ENCODE measurements at places on chromosomes 12 and 14.

DNA sequence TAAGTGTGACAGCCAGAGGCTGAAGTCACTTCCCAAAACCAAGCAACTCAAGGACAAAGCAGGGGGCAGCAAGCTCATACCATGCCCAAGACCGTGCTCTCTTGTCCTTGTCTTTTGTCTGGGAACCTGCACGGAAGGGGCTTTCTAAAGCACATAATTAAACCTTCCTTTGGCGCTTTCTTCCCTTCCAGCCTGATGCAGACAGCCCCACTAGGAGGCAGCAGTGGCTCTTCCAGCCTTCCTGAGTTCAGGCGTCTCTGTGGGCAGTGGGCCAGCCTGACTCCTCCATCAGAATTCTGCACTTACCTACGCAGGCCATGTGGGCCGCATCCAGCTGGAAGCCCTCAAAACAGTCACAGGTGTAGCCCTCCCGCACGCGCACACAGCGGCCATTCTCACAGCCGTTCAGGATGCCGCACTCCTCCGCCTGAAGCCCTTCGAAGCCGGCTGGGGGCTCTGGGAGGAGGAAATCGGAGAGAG, 7.6 kb downstream of the ISCA2 start:
- peak; percentile 84 for DNase-seq

GRCh38 chr14:66163023-66163422, 323.1 kb upstream of the CCDC196 start:
- no peak for DNase-seq

DNA sequence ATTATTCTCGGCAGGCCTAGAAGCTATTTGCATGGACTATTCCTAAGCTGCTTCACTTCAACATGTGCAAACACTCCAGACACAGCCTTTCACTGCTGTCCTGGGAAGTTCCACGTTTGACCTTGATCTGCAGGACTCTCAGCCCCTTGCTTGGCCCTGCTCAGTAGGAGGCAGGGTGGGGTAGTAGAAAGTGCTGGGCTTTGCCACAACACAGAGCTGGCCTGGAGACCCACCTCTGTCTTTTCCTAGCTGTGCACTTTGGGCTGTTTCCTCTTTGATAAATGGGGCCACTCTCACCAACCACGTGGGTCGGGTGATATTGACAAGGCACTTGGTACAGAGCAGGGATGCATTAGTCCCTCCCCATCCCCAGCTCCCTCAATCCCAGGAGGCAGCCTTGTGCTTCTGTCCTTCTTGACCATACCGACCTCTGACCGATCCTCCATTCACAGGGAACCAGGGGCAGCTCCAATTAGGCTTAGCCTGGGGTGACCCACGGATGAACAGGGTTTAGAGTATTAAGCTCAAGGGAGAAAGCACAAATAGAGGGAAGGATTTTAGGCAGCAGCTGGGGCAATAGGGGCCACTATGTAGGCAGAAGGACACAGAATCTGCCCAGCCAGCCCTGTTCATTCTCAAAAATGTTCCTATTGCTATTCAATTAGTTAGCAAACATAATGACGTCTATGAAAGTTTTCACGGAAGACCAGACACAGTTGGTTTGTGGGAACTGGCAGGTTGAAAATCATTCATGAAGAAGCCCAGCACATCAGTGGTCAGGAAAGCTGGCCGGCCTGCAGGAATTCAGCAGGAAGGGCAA, 63.3 kb downstream of the SYNE3 start:
- DNase-seq, result no peak

GRCh38 chr12:21337453-21337852, 2.7 kb upstream of the SLCO1A2 start:
- DNase-seq, result no peak

- DNase-seq, result peak; percentile 46
These were observed 4.9 kb downstream of the PTHLH start for GRCh38 chr12:27967551-27968054.

- DNase-seq, result no peak
These were observed 7.9 kb downstream of the VWF start for GRCh38 chr12:6116471-6117021.

- DNase-seq, result no peak
These were observed 31.2 kb upstream of the CHPT1 start for GRCh38 chr12:101666052-101666728.

DNA sequence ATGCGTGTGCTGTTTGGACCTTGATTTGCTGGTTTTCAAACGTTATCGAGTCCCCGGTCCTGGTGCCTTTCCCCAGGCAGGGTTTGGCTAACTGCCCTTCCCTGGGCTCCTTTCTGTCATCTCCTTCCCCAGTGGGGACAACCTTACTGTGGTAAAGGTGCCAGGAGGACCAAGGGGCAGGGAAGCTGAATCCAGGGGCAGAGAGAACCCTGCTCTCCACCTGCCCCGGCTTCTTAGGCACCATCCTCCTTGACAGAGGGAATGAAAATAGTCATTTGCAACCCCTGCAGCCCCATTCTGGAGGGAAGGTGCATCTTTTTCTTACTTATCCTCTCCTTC, 5.0 kb downstream of the CEBPE start:
- DNase-seq, result no peak

DNA sequence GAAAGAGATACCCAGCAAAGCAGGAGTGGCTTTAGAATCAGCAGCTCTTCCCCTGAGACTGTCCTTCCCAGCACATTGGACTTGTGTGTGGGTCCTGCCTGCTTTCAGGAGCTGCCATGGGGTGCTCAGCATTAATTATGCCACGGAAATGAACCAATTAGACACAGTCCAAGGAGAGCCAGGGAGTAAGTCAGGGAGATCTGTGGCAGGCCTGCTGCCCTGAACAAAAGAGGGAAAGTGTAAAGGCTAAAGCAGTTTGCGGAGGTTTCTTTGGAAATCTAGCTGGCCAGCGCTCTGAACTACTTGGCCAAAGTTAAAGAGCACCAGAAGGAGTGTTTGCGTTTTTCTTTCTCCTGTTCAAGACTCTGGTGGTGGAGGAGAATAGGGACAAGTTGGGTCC, 65.7 kb upstream of the SRSF5 start:
- peak; percentile 78 for DNase-seq

GRCh38 chr14:99774556-99775307, 18.5 kb upstream of the EML1 start:
- peak; percentile 30 for DNase-seq

DNA sequence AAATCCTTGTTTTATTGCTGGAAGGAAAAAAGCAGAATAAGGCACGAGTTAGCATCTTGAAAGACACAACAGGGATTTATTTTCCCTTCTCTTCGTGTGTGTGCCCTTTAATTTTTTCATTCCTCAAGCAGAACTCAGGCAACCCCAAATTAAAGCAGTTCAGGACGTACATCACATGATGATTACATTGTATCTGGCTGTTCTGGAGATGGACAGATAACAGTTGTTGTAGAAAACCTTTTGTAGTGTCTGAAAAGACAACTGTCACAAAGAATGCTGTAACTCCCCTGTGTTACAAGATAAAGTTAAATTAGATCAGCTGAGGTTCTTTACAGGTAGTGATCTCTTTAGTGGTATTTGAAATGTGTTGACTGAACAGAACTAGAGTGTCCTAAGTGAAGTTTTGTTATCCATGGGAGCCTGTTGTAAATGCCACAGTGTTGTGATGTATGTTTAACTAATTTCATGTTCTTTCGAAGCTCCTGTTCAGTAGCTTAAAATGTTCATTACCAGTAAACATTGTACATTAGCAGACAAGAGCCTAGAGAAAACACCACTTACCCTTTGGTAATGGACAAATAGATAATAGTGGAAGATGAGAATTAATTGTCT, 58.5 kb downstream of the TMTC2 start:
- peak; percentile 46 for DNase-seq

GRCh38 chr14:104105071-104105821, 19.7 kb downstream of the ASPG start:
- DNase-seq, result no peak

GRCh38 chr14:29262979-29263378, 496.4 kb downstream of the FOXG1 start:
- DNase-seq, result no peak

- DNase-seq, result no peak
These were observed 3.2 kb downstream of the MAGOHB start for GRCh38 chr12:10610188-10610587.

- no peak for DNase-seq
These were observed 293.6 kb downstream of the NELL2 start for GRCh38 chr12:44582521-44582920.

Data from NCI-H69 (cell line).